ENCODE measurements at places on chromosomes 16 and 17.
A peak's percentile ranks its signal among the peaks of the same experiment; 100 is the strongest.

- no peak for DNase-seq
These were observed 230.5 kb downstream of the CCDC182 start for GRCh38 chr17:57514614-57515013.

- peak; percentile 45 for DNase-seq
These were observed 30.6 kb downstream of the METRNL start for GRCh38 chr17:83109793-83110645.

DNA sequence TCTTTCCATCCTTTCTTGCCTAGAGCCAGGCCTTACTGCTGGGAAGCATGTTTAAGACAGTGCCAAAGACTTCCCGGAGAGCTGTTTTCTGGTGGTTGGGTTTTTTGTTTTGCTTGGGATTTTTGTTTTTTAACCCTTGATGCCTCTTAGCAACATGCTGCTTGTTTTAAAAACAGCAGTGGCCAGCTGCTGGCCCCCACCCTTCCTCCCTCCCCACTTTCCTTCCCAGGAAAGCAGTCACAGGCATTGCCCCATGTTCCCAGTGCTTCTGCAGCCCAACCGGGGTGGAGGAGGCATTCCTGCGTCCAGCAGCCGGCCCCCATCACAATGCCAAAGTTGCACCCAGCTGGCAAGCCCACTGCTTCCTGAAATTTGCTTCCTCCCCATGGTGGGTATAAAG is 12.6 kb downstream of the TMEM132E start:
- DNase-seq, result no peak

GRCh38 chr16:2827374-2827791 is 2.7 kb upstream of the ZG16B start:
- no peak for DNase-seq

GRCh38 chr17:67377488-67378453 is 690 bp downstream of the PITPNC1 start:
- no peak for DNase-seq

GRCh38 chr17:59753522-59754467 is 46.3 kb downstream of the VMP1 start:
- DNase-seq, result peak; percentile 90

DNA sequence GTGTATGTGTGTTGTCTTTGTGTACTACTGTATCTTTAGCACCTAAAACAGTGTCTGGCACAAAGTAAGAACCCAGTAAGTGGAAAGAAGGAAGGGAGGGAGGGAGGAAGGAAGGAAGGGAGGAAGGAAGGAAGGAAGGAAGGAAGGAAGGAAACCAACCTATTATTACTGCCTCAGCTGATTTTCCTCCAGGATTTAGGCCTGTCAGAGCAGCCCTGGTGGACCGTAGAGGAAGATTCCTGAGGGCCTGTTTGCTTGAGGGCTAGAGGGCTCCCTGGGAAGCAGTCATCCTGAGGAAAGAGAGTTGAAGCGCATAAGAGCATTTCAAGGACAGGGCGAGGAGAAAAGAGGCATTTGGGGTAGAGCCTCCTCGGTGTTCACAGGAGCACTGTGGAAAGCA is 61.5 kb downstream of the WSB1 start:
- peak; percentile 99 for DNase-seq

- DNase-seq, result no peak
These were observed 20.5 kb upstream of the MTMR4 start for GRCh38 chr17:58534901-58535421.

GRCh38 chr17:38967290-38967738 is at the start of gene FBXO47:
FBXO47 (minus strand) TSS chr17:38967403; CDS start chr17:38963025, 4,378 bp downstream.
- no peak for DNase-seq

DNA sequence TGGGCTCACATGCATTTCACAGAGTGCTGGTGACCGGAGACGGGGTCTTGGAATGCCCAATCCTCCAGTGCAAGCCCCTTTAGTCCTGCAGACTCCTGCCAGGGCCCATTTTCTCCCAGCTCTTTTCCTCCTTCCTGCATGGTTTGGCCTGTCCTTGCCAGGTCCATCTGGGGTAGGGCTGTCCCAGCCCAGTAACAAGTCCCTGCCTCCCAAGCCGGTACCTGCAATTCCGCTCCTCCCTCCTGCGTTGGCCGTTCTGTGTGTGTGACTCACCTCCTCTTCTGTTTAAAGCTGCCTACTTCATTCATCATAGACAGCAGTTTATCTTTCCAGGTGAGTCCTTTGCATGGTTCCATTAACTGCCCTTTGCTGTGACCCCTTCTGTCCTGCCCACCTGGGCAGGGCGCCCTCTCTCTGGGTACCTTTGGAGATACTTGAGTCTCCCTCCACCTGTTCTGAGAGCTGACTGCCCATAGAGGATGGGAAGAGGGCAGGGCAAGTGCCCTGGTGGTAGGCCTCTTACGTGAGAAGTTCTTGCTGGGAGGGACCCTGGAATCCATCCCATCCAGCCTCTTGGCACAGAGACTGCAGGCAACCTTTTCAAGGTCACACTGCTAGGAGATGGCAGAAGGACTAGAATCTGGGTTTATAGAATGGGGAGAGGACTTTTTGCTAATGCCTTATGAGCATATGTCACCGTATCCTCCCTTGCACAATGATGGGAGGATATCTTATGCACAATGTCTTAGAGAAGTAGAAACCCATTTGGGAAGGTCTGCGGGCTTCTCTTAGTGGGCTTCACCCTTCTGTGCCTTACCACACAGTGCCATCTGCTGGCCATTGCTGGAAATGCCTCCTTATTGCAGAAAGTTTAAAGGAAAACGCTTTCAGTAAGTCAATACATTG is 29.7 kb upstream of the LGALS9 start:
- peak; percentile 68 for DNase-seq

DNA sequence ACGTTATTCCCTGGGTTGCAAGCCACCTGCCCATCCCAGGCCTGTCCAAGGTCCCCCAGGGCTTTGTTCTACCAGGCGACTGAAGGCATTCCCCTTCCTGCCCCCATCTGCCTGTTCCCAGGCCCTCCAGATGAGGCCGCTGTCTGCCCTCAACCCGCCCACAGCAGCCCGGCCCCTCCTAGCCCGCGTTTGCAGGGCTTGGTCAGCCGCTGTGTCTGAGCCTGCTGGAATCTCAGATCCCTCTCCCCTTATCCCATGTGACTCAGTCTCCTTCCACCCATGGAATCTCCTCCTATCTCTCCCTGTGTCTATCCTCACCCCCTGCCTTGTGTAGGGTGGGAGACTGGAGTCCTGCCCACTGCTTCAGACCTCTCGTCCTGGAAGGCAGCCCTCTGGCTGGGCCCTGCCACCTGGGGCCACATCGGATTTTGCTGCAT is 186.0 kb upstream of the TNRC6C start:
- no peak for DNase-seq

DNA sequence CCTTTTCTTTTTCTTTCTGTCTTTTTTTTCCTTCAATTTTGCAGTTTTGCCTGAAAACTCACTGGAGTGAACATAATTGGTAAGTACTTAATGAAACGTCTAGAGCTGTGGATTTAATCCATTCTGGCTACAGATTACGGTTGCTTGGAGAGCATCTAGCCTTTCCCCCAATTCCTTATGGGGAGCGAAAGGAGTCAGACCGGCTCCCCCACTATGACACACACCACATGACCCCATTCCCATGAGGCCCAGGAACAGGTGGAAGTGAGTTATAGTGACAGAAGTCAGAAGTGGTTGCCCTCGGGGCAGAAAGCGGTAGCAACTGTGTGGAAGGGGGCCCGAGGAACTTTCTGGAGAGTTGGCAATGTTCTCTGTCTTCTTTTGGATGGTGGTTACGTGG is 41.2 kb downstream of the EMP2 start:
- DNase-seq, result no peak

DNA sequence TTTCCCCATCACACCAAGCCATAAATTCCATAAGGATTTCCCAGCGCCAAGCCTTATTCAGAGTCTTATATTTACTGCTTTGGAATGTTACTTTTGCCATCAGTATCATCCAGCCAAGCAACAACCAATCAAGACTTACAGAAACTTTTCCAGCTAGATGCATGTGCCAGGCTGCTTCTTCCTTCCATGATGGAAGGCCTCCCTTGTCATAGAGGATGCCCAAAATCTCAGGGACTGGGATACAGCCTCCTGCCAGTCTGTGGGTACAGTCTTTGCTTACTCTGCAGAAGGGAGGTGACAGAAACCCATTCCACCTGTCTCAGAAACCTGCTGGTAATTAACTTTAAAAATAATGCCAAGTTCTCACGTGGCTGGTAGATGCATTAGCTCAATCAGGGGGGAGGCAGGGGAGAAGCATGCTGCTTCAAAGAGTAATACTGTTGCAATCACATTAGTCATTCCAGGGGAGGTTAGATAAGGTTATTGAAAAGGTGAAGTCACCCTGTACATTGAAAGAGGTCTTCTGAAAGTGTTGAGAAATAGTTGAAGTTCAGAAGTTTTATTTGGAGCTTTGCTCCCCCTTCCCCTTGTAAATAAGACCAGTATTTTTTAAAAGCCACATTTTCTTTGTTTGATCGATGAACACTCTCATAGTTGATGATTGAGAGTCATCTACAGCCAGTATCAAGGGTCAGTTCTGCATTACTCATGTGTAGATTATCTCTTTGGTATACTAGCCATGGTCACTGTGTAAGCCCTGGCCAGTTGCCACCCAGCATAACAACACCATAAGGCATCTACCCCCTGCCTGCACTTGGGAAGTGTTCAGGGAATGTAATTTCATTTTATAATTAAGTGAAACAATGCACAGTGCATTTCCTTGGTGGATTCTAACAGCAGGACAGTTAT is 22.2 kb downstream of the HLF start:
- DNase-seq, result no peak

- DNase-seq, result no peak
These were observed 57.7 kb downstream of the OR1D5 start for GRCh38 chr17:3005696-3006095.

GRCh38 chr17:58368860-58369213 is 16.8 kb upstream of the SUPT4H1 start:
- DNase-seq, result no peak

- DNase-seq, result no peak
These were observed 1.0 kb downstream of the LITAF start for GRCh38 chr16:11585460-11586377.

Measured in SK-N-MC (cell line).